ENCODE measurements at places on chromosomes 5 and 9.

- DNase-seq = no peak
Observed at GRCh38 chr5:67770431-67771025, 445.0 kb upstream of the PIK3R1 start.

DNA sequence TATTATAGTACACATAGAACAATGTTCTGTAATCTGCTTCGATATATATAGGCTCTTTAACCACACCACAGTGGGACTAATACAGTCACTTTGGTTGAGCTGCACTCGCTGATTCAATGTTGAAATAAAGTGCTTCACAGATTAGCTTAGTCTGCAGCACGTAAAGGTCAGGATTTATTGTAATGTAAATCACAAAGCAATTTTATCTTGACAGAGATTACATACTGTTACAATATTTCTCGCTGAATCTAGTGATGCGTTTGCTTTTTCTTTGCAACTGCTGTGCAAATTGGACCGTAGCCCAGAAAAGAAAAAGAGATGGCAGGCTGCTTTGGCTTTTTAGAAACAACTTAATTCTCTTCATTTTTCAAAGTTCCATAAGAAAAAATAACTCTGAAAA lies 52.9 kb downstream of the CETN3 start:
- no peak for DNase-seq

GRCh38 chr9:130993303-130994030 lies 15.5 kb upstream of the LAMC3 start:
- peak; percentile 3 for DNase-seq

DNA sequence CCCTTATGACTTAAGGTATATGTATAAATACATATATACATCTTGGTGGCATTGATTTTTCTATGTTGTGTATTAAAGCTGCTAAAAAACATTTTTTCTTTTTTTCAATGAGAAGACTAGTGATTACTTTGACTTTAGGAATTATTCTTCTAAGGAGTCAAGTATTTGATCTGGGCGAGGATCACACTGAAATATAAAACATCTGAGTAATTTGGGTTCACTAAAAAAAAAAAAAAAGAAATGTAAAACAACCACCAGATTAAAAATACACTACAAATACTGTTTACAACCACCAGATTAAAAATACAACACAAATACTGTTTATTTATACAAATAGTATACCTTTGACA lies 9.0 kb downstream of the UBAP1 start:
- DNase-seq = no peak

GRCh38 chr5:32051796-32052195 lies 122.3 kb downstream of the GOLPH3 start:
- DNase-seq = no peak

DNA sequence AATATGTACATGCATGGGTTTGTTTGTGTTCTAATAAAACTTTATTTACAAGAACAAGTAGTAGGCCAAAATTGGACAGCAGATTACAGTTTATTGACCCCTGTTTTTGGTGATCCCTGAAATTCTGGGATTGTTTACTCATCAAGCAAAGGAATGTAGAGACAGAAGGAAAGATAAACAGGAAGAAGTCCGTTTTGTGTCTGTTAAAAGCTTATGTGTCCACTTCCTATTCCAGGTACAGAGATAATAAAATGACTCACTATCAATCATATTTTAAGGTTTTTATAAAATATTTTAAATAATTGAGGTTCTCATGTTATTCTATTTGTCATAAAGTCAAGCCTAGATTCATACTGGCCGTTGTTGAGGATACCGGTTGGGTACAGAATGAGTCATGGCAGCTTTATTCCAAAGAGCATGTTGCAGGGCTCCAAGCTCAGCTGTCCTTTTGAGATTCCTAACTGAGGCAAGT lies 214.9 kb upstream of the DAB2 start:
- no peak for DNase-seq

GRCh38 chr5:160360310-160360709 lies 10.1 kb downstream of the C1QTNF2 start:
- no peak for DNase-seq

GRCh38 chr5:168669156-168669555 lies 90.0 kb upstream of the PANK3 start:
- DNase-seq = no peak

- no peak for DNase-seq
Observed at GRCh38 chr5:75169516-75169915, 67.2 kb downstream of the ANKRD31 start.

GRCh38 chr5:139746691-139747582 lies 48.7 kb upstream of the PSD2 start:
- DNase-seq = peak; percentile 76

DNA sequence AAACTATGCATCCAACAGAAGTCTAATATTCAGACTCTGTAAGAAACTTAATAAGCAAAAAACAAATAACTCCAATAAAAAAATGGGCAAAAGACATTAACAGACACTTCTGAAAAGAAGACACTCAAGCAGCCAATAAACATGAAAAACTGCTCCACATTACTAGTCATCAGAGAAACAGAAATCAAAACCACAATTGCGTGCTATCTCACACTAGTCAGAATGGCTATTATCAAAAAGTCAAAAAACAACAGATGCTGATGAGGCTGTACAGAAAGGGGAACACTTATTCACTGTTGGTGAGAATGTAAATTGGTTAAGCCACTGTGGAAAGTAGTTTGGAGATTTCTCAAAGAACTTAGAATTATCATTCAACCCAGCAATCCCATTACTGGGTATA lies 101.2 kb upstream of the TRIM32 start:
- no peak for DNase-seq

- no peak for DNase-seq
Observed at GRCh38 chr5:141709699-141710267, 27.8 kb upstream of the ARAP3 start.

GRCh38 chr5:161047024-161047423 lies 195.0 kb upstream of the ATP10B start:
- no peak for DNase-seq

DNA sequence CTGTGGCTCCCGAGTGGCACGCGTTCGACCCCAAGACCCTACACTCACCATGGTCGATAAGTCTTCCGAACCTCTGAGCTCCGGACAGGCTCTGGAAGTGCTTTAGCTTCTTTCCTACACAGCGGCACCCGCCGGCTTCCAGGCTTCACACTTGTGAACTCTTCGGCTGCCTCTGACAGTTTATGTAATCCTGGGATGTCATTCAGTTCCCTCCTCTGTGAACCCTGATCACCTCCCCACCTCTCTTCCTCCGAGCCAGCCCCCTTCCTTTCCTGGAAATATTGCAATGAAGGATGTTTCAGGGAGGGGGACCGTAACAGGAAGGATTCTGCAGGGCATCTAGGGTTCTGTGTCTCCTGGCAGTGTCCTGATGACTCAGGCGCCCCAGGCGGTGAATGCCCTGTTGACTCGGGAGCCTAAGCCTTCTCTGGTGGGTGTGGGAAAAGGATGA lies at the start of gene CD14:
Gene CD14, minus strand, starts transcription at position 155 of the 451 bp plus-strand sequence. Its CDS starts 104 bp downstream, at position 51.
- peak; percentile 14 for DNase-seq

DNA sequence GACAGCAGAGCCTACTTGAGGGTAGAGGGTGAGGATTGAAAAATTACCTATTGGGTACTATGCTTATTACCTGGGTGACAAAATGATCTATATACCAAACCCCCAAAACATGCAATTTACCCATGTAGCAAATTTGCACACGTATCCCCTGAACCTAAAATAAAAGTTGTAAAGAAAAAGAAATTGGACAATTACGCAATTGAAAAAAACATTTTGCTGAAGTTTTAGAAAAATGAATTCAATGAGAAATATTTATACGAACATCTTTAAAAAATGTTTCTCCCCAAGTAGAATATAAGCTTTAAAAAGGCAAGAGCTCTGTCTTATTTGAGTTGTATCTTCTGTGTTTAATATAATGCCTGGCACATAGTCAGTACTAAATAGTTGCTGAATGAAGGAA lies 30.3 kb upstream of the TRAF1 start:
- no peak for DNase-seq

- peak; percentile 42 for DNase-seq
Observed at GRCh38 chr5:38528162-38528703, 28.2 kb downstream of the LIFR start.

GRCh38 chr5:138980441-138980840 lies 105.3 kb upstream of the LRRTM2 start:
- no peak for DNase-seq

GRCh38 chr9:29769019-29769418 lies 2195.7 kb upstream of the C9orf72 start:
- no peak for DNase-seq

DNA sequence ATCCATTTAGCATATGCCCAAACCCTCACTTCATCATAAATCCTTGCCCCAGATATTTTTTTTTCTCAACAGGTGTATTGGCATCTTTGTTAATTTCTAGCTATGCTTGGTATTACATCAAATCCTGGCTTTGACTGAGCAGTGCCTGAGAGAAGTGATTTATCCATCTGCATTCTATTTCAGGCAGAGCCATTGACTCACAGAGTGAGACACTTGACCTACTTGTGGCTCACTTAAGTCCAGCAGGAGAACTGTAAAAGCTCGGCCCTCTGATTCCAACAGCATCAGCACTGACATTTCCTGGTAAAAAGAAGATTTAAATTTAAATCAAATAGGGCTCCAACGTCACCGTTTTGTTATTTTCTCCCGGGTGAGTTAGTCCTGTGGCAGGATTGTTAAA lies 93.4 kb downstream of the PLK2 start:
- DNase-seq = no peak

- peak; percentile 90 for DNase-seq
Observed at GRCh38 chr5:151699071-151699901, 12.6 kb upstream of the SPARC start.

DNA sequence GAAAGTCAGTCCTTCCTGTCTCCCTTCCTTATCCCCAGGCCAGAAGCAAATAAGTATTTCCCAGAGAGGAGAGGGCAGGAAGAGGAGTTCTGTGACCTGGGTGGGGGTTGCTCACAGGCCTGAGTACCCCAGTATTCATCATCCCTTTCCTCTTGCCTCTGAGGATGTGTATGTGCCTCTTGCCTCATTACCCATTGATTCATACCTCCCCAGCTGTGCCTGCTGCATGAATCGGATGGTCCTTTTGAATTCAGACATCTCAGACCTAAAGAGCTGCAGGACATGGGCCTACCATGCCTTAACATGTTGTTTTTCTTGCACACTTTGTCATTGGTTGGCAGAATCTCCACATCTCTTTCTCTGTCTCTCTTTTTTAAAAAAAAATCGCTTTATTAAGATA lies 112.8 kb upstream of the SHB start:
- no peak for DNase-seq

- no peak for DNase-seq
Observed at GRCh38 chr5:2093859-2094615, 211.3 kb upstream of the IRX4 start.

DNA sequence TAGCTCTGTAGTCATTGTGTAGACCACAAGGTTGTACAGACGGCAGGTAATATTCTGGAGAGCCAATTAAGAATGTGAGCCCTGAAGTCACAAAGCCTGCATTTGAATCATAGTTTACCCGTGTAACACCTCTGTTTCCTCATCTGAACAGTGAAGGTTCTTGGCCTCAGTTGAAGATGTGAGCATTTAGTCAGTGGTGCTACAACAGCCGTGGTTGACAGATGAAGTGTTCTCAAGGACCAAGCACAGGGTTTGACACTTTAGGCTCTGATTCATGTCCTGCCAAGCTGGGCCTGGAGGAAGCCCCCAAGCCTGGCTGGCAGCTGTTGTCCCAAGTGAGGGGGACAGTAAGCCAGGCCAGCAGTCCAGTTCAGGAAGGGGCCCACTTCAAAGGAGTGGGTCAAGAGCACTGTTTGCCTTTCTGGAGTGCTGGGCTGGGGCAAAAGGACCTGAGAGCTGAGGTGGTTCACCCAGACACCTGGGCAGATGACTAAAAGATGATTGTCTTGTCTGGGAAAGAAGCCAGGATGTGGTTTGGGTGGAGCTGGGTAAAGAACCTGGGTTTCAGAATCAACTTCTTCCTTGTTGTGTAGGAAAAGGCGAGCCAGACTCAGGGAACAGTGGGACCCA lies 20.7 kb downstream of the FAXDC2 start:
- DNase-seq = peak; percentile 74

GRCh38 chr5:125668884-125669283 lies 754.3 kb upstream of the GRAMD2B start:
- peak; percentile 90 for DNase-seq

DNA sequence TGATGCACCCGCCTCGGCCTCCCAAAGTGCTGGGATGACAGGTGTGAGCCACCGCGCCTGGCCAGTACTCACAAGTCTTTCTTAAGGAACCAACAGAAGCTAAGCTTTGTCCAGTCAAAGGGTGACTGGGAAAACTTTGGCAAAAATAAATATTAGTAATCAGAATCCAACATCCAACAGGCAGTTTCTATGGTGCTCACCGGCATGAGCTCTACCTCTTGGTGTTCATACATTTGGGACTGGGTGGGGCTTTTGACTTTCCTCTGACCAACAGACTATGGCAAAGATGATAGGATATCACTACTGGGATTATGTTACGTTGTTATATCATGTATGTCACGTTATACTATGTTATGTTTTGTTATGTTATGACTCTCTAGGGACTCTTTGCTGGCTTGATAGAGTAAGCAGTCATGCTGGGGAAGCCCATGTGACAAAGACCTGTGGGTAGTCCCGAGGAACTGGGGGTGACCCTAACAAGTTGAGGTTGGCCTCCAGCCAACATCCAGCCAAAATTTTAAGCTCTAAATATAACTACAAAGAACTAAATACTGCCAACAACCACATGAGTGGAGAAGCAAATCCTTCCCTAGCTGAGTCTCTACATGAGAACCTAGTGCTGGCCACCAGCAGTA lies 6.0 kb downstream of the RASGEF1C start:
- DNase-seq = no peak

All from SJCRH30 (cell line).